ENCODE measurements at places on chromosomes 11 and 22. TPM values are rescaled to one million over a fixed set of nuclear protein-coding genes. Genes with fewer than 3 reads are reported as not detected.

Gene LINC01488
- not detected for total RNA-seq

DNA sequence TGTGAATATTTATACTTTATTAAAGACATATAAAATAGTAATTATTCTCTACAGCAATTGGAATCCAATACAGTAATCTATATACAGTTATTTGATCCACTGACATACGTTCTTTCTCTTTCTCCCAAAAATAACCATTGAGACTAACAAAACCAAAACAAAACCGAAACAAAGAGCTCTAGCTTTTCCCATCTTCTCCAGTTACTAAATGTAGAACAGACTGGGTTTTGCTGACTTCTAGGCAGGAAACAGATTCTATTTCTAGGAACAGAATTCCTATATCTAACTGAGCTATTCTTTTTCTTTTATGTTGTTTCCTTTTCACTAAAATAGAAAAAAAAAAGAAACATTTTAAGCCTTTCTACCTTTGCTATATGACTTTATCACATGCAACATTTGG, 80.1 kb downstream of the PACS1 start:
- no peak overlapping the region for H3K27ac ChIP-seq
- no peaks in the 10 kb centered on the region for H3K36me3 ChIP-seq
- no peak for DNase-seq
- H3K4me1 ChIP-seq: no peaks in the 10 kb centered on the region
- no peak overlapping the region for H3K4me3 ChIP-seq
- H3K27me3 ChIP-seq: no peaks in the 10 kb centered on the region

DNA sequence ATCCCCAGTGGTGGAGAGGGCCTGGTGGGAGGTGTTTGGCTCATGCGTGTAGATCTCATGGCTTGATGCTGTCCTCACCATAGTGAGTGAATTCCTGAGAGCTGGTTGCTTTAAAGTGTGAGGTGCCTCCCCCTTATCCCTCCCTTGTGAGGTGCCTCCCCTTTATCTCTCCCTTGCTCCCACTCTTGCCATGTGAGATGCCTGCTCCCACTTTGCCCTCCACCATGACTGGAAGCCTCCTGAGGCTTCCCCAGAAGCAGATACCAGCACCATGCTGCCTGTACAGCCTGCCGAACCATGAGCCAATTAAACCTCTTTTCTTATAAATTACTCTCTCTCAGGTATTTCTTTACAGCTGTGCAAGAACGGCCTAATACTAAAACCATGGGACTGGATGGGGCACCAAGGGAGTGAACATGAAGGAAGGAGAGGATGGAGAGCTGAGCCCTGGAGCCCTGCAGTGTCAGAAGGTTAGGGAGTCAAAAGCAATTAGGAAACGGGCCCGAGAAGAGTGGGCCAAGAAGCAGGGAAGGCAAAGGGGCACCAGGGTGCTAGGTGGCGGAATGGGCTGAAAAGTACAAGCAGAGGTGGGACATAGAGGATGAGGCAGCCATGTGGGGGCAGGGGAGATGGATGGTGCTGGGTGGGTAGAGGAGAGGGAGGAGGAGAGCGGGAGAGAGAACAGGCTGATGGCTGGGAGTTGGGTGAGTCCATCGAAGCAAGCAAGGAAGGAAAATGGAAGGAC, 9.4 kb downstream of the IFITM10 start:
- peak; percentile 17 for DNase-seq
- H3K36me3 ChIP-seq: no peaks in the 10 kb centered on the region
- H3K27me3 ChIP-seq: peaks cover 17% of the 10 kb centered on the region
- H3K4me3 ChIP-seq: no peak overlapping the region

GRCh38 chr11:72985645-72986044, 156.5 kb downstream of the FCHSD2 start:
- no peaks in the 10 kb centered on the region for H3K4me1 ChIP-seq
- no peaks in the 10 kb centered on the region for H3K27me3 ChIP-seq
- no peak overlapping the region for H3K27ac ChIP-seq
- no peak overlapping the region for H3K4me3 ChIP-seq
